ENCODE measurements at places on chromosomes 12 and 14. TPM values are rescaled to one million over a fixed set of nuclear protein-coding genes. Genes with fewer than 3 reads are reported as not detected.

The EMP1 gene
- 40.5 TPM for total RNA-seq

DNA sequence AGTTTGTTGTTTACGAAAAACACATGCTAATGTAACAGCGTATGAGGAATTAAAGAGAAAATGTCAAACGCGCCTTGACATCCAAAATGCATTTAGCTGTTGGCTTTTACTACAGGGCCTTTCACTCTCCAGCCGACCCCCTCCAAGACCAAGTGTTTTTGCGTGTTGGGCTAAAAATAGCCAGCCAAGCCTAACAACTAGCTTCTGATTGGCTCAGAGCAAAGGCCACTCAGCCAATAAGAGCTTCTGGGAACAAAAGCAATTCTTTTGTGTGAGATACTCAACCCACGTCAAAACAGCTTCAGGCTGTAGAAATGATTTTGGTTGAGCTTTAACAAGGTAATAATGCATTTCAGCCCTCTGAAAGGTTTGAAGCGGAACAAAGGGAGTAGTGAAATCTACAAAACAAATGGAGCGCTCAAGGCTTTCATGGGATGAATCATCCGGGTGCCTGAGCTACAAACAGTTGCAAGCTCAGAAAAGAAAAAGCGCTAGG lies 198.7 kb upstream of the DCN start:
- peak overlapping the region; percentile 30 for H3K27ac ChIP-seq
- DNase-seq, result peak; percentile 28
- H3K27me3 ChIP-seq, result no peaks in the 10 kb centered on the region
- H3K4me1 ChIP-seq, result peaks cover 21% of the 10 kb centered on the region
- no peak overlapping the region for H3K4me3 ChIP-seq
- no peaks in the 10 kb centered on the region for H3K36me3 ChIP-seq

GRCh38 chr14:56004786-56005185 lies 113.4 kb upstream of the PELI2 start:
- peaks cover 4% of the 10 kb centered on the region for H3K4me1 ChIP-seq
- H3K27ac ChIP-seq, result peak overlapping the region; percentile 34
- H3K27me3 ChIP-seq, result no peaks in the 10 kb centered on the region
- no peaks in the 10 kb centered on the region for H3K36me3 ChIP-seq
- DNase-seq, result peak; percentile 33
- H3K4me3 ChIP-seq, result no peak overlapping the region

DNA sequence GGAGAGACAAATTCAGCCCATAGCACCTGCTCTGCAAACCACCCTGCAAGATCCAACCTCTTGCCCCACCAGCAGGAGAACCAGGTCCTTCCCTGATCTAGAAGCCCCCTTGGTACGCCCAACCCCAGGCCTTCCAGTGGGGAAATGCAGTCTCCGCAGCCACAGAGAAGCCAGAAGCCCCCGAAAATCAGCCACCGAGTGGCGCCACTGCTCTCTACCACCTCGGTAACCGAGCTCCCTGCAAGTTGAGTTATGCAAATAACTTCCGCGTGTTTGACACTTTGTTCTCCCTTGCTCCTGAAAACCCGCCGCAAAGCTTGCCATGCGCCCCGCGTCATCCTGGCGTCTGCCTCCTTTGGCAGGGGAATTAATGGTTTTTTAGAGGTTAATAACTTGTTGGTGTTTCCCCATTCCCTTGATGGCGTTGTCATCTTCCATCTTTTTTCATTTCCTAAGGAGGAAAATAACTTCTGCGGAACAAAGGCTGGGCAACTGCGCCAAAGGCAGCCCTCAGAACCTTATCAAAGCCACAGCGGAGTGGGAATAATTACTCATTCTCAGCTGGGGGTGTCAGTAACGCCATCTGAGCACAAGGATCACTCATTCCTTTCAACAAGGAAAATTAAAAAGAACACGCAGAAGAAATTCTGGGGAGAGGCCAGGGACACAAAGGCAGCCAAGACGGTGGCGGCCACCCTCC lies 60.4 kb downstream of the FZD10 start:
- no peak overlapping the region for H3K4me3 ChIP-seq
- no peaks in the 10 kb centered on the region for H3K36me3 ChIP-seq
- H3K27ac ChIP-seq, result peak overlapping the region; percentile 60
- DNase-seq, result peak; percentile 21

DNA sequence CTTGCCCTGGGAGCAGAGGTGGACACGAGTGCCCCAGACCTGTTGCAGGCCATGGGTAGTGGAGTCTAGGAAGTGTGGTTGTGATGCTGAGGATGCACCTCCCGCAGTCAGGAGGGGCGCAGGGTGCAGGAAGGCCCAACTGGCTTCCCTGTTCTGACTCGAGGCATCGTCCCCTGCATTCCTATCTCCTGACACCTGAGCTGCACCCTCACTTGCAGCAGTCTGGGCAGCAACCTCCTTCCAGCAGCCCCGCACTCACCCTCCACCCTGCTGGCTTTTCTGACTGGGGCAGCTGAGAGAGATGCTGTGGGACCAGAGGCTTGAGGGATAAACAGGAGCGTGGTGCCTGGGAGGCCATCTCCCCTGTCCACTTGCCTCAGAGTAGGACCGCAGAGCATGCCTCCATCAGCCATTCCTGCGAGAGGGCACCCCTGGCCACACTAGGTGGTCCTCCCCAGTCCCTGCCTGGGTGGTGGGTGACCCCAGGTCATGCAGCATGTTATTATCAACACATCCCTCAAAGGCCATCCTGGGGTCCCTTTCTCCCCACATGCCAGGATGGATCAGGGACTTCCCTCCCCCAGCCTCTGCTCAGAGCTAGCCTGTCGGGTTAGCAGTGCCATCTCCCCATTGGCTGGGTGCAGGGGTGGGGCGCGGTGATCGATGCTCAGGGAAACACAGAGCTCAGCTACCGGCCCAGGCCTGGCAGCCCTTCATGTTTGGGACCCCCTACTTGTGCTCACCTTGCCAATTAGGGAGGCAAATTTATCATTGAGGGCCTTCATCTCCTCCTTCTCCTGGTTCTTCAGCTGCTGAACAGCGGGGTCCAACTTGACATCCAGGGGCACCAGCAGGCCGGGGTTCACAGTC lies 719 bp downstream of the KRT80 start:
- H3K36me3 ChIP-seq, result no peaks in the 10 kb centered on the region
- DNase-seq, result peak; percentile 43
- H3K4me1 ChIP-seq, result peaks cover 40% of the 10 kb centered on the region
- H3K27ac ChIP-seq, result peak overlapping the region; percentile 90
- H3K4me3 ChIP-seq, result no peak overlapping the region

The TMEM132D gene
- under 0.01 TPM for total RNA-seq

GRCh38 chr14:100084591-100084990 lies 19.4 kb downstream of the EVL start:
- H3K27me3 ChIP-seq, result no peaks in the 10 kb centered on the region
- no peak overlapping the region for H3K27ac ChIP-seq
- peaks cover 2% of the 10 kb centered on the region for H3K36me3 ChIP-seq
- DNase-seq, result no peak
- no peak overlapping the region for H3K4me3 ChIP-seq

- peaks cover 6% of the 10 kb centered on the region for H3K36me3 ChIP-seq
- H3K4me1 ChIP-seq, result no peaks in the 10 kb centered on the region
- H3K27ac ChIP-seq, result no peak overlapping the region
- no peak overlapping the region for H3K4me3 ChIP-seq
Measured at GRCh38 chr12:106234449-106234848, 13.4 kb downstream of the CKAP4 start.

DNA sequence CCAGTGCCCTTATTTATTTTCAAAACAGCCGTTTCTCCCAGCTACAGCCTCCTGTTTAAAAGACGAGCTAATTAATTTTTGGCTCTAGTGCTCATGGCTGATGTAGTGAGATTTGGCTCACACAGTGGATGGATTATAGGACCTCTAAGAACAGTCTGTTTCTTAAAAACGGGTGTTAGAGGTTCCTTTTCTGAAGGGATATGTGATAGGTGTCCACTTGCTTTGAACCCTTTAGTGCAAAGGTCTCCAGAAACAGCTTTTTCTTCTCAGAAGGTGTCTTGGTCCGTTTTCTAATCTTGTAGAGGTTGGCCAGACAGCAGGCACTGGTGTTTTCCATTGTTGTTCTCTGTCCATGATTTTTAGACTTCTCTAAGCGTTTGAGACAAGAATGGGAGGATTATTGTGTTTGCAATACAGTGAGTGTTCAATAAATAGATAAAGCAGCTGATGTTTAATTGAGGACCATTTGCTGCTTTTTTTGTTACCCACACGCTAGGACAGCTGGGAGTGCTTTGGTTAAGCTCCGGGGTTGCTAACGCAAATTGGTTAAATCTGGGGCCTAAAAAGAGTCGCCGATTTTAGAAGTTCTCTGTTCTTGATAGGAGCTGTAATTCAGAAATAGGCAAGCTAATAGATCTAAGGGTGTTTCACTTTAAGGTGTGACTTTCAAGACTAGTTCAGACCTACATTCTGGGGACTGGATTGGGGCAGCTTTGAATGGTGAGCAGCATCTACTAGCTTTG lies 1.0 kb downstream of the BORCS5 start:
- H3K27ac ChIP-seq, result peak overlapping the region; percentile 99
- peaks cover 29% of the 10 kb centered on the region for H3K4me1 ChIP-seq
- no peak for DNase-seq

Measured in body of pancreas (tissue), 4 donors.